SW 1271 (cell line): ENCODE measurements at places on chromosomes 11 and 22.

GRCh38 chr22:29224121-29224858 is 18.6 kb downstream of the EMID1 start:
- DNase-seq: no peak

DNA sequence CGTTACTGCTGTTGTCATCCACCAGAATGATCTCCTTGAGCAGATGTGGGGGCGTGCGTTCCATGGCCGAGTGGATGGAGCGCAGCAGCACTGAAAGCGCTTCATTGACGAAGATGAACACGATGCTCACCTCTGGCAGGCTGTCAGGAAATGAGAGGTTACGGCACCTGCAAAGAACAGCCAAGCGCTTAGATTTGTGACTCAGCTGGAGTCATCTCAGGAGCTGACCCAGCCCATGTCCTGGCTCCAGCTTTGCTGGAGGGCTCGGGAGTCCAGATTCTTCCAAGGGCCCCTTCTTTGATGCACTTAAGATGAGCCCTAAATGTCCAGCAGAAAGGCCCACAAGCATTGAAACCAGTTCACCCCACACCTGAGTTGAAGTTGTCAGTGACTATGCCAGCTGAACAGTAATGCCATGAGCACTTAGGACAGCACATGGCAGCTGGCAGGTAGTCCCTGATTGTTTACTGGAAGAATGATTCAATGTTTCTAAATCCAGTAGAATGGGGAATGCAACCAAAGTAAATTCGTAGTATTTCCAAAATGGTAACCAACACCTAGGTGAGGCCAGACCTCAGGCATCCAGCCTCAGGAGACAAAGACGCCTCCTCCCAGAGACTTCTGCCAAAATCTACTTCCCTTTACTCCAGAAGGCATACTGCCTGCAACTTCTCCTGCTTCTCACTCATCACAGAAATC is 79.7 kb upstream of the CSNK2A3 start:
- no peak for DNase-seq

GRCh38 chr11:23551706-23552105 is 691.4 kb upstream of the CCDC179 start:
- DNase-seq: no peak

DNA sequence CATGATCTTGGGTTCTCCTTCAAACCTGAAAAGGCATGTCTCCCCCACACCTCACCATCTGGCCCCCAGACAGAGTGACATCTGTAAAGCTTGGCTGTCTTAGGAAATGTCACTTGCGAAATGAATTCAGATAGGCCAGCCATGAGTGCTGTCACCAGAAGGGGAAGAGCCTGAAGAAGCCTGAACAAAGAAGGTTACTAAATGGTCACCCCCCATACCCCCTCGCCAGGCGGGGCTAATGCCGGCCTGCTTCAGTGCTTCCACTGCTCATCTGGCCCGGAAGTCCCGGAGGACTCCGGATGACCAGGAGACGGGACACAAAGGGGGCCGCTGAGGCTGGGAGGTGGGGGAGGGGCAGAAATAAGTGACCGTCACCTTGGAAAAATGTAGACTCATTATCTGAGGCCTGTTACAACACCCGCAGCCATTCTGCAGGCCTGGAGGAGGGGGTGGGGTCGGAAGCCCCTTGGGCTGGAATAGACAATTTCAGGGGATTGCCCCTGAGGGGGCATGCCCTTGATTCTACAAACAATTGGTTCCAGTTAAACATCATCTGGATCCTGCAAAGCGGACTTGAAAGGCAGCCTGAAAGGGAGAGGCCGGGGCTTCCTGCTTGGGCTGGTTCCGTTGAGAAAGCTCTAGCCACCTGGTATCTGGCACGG is 43.2 kb downstream of the NAT10 start:
- no peak for DNase-seq

DNA sequence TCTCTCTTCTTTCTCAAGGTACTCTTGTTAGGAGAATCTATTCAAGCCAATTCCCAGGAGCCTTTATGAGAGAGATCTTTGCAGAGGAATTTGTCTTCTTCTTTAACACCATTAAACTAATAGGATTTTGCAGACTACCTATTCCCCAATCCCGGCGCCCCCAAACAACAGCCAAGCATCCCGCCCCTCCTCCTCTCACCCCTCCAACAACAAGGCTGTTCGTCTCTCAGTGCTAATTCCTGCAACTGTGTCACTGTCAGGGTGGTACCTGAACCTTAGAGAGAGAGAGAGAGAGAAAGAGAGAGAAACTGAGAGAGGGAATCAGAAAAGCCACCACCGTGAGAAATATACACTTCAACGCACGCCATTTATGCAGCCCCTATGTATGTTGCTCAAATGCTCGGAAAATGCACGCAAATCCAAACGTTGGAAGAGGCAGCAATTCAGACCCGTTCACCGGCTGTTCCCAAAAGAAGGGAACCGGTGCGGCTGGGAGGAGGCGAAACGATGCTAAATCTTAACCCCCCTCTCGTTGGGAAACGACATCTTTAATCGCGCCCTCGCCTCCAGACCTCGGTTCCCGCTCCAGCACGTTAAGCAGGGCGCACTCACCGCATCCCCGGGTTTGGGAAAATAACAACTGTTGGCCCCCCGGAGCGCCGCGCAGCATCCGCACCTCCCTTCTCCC is 961 bp downstream of the KCNA4 start:
- DNase-seq: no peak

GRCh38 chr11:100687630-100688395 is 725 bp downstream of the ARHGAP42 start:
- DNase-seq: peak; percentile 93

DNA sequence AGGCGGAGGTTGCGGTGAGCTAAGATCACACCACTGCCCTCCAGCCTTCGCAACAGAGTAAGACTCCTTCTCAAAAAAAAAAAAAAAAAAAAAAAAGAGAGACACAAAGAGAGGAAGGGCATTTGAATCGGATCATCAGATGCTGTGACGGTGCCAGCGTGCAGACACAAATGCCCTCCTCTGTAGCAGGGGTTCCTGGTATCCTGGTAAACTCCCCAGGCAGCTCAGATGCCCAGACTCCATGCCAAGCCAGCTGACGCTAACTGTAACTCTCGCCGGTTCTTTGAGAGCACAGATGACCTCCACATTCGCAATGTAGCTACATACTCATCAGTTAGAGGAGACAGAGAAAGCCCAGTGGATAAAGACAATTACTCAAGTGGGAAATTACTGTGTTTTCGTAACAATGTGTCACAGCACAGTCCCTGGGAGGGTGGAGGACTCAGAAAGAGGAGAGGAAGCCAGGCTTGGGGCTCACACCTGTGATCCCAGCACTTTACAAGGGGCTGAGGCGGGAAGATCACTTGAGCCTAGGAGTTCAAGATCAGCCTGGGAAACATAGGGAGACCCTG is 153.1 kb downstream of the BRD1 start:
- no peak for DNase-seq

DNA sequence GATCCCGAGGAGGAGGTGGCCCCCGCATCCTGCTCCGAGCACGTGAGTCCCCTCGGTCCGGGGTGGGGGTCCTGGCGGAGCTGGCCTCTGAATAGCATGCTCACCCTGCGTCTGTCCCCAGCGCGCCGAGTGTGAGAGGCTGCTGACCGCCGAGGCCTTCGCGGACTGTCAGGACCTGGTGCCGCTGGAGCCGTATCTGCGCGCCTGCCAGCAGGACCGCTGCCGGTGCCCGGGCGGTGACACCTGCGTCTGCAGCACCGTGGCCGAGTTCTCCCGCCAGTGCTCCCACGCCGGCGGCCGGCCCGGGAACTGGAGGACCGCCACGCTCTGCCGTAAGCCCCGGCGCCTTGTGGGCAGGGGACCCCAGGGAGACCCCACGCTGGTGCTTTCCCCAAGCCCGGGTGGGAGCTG is 3.5 kb downstream of the MUC2 start:
- DNase-seq: no peak

DNA sequence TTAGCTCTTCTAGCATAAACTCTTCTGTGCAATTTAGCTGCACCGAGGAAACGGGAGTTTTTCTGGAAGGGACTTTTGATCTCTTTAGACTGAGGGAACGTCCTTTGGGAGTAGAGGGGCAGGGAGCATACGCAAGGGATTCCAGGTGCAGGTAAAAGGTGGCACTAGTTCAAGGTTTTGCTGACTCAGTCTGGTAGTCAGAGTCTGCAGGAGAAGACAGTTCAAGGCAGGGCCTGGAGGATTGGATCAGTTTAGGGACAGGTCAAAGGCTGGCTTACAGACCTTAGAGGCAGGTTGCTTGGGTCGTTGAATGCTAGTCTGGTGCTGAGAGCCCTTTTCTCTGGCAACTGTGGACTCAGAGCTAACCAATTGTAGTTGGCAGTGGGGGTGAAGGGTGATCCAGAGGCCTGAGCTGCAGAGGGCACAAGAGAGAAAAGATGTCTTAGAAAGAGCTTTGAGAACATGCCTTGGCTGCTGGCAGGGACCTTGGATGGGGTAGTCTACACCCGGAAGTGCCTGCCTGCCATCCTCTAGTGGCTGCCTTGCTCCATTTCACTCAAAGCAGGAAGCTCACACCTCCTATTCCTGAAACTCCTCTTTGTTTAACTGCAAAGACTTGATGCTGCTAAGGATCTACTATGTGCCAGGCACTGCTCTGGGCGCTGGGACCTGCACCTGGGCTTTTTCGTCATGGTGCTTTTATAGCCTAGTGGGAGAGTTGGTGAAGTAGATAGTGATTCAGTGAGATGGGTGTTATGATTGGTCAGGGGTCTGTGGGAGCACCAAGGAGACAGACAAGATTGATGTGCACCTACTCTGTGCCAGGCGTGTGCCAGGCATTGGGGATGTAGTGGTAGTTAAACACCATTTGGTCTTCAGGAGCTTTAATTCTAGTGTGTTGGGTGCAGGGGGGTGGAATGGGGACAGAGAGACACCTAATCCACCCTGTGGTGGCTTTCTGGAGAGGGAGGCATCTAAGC is 17.1 kb downstream of the MIAT start:
- no peak for DNase-seq

DNA sequence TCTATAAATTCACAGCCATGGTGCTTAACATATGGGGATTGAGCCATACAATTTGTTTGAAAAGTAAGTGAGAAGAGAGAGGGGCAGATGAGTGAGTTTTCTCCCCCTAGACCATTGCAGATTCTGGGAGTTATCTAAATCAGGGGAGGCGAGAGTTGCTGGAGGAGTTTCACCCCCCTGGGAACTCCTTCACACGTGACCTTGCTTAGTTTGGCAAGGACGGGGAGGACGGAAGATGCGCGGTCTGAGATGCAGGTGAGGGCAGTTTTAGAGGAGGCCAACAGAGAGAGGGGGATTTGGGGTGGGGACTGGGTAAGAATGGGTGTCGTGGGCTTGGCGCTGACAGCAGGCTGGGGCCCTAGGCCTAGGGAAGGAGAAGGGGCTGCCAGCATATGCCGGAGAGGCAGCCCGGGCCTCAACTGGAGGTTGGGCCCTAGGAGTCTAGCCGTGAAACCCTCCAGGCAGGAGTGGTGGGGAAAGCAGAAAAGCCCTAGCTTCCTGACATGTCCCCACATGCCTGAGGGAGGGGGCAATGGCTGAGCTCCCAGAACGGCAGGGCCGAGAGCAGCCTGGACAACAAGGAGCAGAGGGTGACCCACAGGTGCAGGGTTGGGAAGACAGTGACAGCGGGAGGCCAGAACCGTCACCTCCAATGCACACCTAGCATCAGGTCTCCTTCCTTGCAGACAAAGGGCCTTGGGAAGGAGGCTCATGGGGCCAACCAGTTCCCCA is 63.9 kb downstream of the ELFN2 start:
- DNase-seq: no peak

DNA sequence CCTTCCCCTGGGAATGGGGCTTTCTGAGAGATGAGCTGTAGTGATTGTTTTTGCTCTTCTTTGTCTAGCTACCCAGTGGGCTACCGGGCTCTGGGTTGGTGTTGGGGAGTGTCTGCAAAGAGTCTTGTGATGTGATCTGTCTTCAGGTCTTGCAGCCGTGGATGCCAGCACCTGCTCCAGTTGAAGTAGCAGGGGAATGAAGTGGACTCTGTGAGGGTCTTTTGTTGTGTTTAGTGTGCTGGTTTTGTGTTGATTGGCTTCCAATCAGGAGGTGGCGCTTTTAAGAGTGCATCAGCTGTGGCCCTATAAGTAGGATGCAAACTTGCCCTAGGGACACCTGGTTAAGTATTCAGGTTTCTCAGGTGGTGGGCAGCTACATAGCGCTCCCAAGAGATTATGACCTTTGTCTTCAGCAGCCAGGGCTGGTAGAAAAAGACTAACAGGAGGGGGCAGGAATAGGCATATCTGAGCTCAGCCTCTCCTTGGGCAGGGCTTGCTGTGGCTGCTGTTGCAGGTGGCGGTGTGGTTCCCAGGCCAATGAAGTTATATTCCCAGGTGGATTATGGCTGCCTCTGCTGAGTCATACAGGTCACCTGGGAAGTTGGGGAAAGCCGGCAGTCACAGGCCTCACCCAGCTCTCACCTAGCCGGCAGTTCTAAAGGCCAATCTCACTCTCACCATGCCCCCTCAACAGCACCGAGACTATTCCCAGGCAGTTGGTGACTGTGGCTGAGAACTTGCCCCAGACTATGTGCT is 315.7 kb upstream of the C11orf87 start:
- no peak for DNase-seq

- DNase-seq: no peak
These were observed 66.4 kb downstream of the ACER3 start for GRCh38 chr11:76927160-76927559.

- no peak for DNase-seq
These were observed 477 bp downstream of the ZBTB16 start for GRCh38 chr11:114059984-114060391.

DNA sequence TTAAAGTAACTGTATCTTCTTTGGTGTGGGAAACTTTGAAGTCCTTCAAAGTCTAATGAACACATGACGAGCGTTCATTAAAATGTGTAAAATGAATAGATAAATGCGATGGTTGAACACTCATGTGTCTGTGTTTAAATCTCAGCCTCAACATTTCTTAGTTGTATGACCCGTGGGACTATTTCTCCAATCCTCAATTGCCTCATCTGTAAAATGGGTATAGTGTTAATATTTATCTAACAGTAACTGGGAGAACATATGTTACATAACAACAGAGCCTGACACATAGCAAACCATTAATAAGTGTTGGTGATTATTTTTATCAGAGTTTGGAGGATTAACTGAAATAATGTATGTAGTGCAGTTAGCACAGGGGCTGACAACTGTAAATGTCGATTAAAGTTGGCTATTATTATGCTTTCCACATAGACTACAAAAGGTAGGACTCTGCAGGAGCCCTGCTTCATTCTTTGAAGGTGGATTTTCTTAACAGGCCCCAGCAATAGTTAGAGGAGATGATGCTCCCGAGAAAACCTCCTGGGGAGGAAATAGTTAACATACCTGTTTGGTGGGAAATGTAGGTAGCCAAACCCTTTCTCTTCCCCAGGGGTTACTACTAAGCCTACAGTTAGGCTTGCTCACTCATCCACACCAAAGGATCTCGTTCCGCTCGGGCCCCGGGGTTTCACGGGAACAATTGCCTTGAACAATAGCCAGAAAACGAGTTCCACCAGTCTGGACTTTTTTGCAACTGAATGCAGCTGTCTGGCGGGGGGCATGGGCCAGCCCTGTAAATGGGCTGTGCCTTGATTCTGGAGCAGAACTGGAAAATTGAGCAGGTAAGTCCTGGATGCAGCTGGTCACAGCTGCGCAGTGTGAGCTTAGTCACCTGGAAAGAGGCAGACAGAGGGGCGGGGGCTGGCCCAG is 133.4 kb downstream of the DBX1 start:
- no peak for DNase-seq
